ENCODE measurements at places on chromosomes 13 and 19.

DNA sequence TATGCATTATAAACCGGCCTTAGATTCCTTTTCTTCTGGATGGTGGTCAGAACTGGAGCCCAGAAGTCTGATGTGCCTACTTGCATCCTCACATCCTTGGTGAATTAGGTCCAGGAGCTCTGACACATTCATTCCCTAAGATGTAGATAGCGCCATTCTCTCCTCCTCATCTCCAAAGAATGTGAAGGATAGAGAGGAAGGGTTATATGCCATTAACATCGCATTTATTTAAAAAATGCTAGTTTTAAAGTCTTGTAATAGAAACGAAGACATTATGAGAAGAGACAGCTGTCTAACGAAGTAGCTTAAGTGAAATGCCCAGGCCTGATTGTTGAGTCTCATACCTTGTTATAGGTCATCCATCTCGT lies 9.7 kb downstream of the MBNL2 start:
- no peak for DNase-seq

DNA sequence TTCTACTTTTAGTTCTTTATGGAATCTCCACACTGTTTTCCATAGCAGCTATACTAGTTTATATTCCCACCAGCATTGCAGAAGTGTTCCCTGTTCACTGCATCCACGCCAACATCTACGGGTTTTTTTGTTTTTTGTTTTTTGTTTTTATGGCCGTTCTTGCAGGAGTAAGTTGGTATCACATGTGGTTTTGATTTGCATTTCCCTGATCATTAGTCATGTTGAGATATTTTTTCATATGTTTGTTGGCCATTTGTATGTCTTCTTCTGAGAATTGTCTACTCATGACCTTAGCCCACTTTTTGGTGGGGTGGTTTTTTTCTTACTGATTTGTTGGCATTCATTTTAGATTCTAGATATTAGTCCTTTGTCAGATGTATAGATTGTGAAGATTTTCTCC lies 89.7 kb downstream of the FRY start:
- DNase-seq, result no peak

GRCh38 chr13:112056284-112056727 lies 10.6 kb upstream of the SOX1 start:
- no peak for DNase-seq

DNA sequence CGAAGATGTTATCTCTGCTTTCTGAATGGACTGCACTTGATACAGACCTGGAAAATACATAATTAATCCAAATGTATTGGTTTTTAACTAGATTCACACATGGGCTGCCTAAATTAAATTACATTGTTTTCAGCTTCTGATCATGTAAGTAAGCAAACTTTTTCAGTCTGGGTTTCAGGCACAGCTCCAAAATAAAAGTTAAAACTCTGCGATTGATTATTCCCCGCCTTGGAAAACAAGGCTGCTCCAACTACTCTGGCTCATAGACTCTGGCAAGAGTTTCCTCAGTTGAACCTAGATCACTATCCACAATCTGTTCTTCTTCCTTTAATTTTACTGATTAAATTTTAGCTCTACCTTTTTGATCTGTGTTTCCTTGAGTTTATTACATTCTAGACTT lies 526.0 kb upstream of the SPRY2 start:
- DNase-seq, result no peak

DNA sequence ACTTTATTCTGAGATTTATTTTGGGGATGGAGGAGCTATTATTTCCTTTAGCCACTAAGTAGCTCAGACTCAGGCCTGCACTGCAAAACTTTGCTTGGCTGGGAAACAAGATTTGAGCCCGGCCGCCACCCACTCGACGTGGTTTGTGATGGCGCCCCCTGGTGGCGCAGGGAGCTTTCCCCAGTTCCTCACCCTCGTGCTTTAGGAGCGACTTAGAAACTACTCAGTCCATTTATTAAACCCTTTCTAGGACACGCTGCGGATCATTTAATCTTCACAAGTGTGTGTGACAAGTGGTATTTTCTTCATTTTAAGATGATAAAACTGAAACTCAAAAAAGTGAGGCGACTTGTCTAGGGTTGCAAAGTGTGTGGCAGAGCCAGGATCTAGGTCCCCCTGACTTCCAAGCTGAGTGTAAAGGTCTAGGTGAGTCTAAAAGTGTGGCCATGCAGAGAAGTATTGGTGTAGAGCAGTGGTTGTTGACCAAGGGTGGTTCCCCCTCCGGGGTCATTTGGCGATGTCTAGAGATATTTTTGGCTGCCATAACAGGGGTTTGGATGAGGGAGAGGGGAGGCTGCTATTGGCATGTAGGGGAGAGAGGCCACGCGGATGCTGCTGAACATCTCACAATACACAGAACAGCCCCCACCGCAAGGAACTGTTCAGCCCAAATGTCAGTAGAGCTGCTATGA lies 2.2 kb downstream of the CXCL17 start:
- no peak for DNase-seq

DNA sequence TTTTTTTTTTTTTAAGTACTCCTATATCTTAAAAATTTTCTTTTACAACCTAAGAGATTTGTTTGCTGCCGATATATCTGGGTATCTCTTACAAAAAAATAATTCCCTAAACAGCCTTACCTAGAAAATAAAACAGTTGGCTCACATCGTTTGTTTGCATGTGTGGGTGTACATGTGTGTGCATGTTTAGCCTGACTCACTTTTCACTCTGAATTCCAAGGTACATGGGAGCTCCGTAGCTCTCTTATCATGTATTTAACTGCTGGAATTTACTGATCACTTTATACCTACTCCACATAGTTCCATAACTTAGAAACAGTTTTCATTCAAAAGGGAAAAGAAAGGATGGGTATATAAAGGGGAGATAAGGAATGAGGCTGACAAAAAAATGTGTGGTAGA lies 616.5 kb downstream of the GPC6 start:
- no peak for DNase-seq

DNA sequence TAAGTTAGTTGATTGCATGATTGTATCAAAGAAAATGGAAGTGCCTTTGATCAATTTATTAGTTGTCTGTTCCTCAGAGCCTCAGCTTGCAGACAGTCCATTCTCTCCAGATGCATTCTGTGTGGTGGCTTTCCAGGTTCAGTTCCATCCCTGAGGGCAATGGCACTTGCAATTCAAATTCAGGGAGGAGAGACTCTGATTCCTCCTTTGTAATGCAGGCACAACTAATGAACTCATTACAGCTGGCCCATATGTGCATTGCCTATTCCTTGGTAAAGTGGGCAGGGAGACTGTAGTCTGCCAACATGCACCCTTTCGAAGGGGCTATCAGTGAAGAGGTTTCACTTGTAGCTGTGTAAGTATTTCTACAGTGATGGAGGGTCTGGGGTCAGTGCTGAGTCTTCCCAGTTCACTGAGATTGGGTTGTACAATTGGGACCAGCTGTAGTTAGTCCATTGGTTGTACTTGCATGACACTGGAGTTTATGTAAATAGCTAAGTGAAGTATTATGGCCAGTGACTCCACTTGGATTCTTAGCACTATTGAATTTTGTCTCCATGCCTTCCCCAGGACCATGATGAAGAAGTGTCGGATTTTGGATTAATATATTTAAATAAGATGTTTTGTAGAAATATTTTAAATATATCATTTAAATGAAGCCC lies 401.7 kb downstream of the GPC6 start:
- no peak for DNase-seq

- DNase-seq, result no peak
These were observed 65.8 kb upstream of the RFXAP start for GRCh38 chr13:36753176-36753575.

- no peak for DNase-seq
These were observed 1144.9 kb upstream of the PCDH9 start for GRCh38 chr13:68375004-68375403.

GRCh38 chr19:46131485-46132143 lies 7.1 kb upstream of the IGFL3 start:
- DNase-seq, result no peak

GRCh38 chr13:60755380-60756163 lies 358.6 kb downstream of the TDRD3 start:
- no peak for DNase-seq

GRCh38 chr13:42305503-42305902 lies 33.6 kb downstream of the AKAP11 start:
- DNase-seq, result no peak

DNA sequence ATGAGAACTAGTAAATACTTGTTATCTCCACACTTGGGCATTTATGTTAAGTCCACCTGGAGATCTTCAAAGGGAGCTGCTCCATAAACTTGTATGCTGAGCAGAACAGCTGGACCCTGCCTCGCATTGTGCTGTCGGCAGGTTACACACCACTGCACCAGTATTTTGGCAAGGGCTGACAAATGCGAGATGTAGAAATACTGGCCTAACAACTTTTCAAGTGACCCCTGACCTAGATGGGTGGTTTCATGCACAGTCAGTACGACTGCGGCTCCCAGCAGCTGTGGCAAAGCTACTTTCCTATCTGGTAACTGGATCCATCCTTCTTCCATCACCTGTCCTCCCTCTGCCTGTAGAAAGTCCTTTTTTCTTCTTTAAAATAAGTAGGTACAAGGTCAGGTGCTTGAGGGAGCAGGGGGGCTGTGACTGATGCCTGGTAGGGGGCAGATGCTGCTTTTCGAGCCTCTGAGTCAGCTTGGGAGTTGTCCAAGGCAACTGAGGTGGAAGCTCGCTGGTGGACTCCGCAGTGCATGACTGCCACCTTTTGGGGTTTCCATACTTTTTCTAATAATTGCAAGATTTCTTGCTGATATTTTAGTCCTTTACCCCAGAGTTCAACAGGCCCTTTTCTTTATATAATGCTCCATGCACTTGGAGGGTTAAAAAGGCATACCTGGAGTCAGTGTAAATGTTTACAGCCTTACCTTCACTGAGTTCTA lies 86.8 kb downstream of the SLC25A15 start:
- DNase-seq, result no peak

GRCh38 chr19:15393963-15394362 lies 14.4 kb upstream of the AKAP8 start:
- DNase-seq, result no peak

GRCh38 chr19:33349319-33350289 lies 23.9 kb upstream of the CEBPG start:
- DNase-seq, result no peak

DNA sequence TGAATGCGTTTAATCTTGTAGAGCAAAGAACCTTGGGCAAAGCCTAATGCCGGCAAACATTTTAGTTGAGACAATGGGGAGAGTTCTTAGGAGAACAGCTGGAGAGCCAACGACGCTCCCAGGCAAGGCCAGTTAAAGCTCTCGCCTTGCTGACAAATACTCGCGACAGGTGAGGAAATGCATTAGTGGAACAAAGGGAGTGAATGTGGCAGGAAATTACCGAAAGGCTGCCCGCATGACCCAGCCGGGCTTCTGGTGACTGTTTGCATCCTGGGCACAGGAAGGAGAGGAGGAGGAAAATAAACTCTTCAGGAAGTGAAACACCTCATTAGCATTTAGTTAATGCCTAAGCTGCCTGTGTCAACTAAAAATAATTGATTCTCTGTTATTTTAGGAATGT lies 74.6 kb downstream of the SHISA2 start:
- DNase-seq, result no peak

- peak; percentile 4 for DNase-seq
These were observed 140.9 kb downstream of the ABCC4 start for GRCh38 chr13:95160112-95160906.

DNA sequence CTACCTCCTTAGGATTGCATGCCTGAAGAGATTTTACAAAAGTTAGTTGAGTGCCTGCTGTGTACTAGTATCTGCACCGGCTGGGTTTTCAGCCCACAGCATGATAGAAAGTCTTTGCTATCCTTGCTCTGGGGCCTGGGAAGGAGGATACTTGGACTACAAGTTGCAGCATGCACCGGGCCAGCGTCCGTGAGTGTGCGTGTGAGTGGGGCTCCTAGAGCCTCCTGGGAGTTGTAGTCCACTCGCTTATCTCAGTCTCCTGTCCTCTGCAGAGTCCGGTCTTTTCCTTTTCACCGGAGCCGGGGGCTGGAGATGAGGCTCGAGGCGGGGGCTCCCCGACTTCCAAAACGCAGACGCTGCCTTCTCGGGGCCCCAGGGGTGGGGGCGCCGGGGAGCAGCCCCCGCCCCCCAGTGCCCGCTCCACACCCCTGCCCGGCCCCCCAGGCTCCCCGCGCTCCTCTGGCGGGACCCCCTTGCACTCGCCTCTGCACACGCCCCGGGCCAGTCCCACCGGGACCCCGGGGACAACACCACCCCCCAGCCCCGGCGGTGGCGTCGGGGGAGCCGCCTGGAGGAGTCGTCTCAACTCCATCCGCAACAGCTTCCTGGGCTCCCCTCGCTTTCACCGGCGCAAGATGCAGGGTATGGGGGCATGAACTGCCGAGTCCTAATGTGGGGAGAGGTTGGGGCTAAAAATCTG lies 20.6 kb downstream of the BRSK1 start:
- DNase-seq, result no peak

DNA sequence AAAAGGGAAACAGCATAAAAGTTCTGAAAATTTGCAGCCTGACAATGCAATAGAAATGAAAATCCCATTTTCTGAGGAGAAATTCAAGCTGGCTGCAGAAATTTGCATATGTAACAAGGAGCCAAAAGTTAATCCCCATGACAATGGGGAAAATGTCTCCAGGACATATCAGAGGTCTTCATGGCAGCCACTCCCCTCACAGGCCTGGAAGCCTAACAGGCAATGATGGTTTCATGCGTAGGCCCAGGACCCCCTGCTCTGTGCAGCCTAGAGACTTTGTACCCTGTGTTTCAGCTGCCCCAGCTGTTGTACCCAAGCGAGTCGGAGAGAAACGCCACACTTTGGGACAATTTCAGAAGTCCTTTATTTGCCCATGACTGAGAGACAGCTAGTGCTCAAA lies 701.3 kb upstream of the KLHL1 start:
- DNase-seq, result no peak

DNA sequence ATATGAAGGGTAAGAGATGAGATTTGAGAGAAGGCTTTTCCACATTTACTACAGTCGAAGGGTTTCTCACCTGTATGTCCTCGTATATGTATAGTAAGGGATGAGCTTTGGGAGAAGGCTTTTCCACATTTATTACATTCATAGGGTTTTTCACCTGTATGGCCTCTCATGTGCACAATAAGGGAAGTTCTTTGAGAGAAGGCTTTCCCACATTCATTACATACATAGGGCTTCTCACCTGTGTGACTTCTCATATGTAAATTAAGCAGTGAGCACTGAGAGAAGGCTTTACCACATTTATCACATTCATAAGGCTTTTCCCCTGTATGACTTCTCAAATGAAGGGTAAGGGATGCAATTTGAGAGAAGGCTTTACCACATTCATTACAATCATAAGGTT lies 41.8 kb downstream of the ZNF527 start:
- DNase-seq, result no peak

DNA sequence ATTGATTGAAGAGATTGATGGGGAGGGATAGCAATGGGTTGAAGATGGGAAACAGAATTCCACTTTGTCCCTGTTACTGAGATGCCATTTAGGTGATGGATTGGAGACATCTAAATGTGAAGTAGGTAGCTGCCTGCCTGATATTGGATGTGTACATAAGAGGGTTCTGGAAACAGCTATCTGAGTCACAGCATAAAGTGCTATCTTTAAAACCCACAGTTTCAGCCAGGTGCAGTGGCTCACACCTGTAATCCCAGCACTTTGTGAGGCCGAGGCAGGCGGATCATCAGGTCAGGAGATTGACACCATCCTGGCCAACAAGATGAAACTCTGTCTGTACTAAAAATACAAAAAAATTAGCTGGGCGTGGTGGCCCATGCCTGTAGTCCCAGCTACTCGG lies 72.6 kb downstream of the DNAJC3 start:
- DNase-seq, result no peak
